Stimulated activated CD8-positive, alpha-beta memory T cell treated with anti-CD3 and anti-CD28 coated beads, Interleukin-7, amount 100 ng/mL, for 1 hour (primary cell): ENCODE measurements at places on chromosomes 3 and 15.

DNA sequence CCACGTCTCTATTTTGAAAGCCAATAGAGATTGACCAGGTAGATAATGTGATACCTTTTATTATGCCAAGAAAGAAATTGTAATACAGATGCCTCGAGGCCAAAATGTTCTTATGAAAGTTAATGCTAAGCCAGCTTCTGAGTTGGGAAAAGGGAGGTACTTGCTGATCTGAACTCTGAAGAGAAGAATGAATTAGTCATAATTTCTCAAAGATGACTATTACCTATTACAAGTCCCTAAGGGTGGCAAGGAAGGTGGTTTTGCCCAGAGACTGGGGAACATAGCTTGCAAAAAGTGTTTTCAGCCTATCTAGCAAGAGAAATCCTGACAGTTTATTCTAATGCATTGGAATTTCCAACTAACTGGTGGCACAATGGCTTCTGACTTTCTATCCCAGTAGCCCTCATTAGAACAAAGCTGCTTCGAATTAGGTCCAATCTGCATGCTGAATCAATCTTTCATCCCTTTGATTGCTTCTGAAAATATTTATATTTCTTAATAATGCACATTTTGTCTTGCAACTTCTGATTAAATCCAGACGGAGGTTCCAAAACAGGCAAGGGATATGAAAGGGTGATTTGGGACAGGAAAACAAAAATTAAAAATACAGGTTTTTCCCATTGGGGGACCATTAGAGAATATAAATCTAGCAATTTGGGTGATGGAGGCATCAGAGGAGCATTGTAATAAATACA is 17.7 kb upstream of the NR2F2 start:
- no peak for DNase-seq

- DNase-seq, result no peak
Measured at GRCh38 chr3:156655819-156656550, 18.4 kb upstream of the TIPARP start.

DNA sequence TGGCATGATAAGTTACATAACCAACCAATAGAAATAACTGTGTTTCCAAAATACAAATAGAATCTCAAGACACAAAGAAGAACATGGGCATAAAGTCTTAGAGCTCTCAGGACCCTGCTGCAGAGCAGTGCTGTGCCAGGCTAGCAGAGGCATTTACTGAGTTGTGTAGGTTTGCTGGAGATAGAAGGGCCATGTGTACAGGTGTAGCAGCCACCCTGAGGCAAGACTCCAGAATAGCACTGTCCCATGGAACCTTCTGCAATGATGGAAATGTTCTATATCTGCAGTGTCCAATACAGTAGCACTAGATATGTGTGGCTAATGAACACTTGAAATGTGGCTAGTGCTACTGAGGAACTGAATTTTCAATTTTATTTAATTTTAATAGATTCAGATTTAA is 267.0 kb upstream of the UMPS start:
- DNase-seq, result no peak

DNA sequence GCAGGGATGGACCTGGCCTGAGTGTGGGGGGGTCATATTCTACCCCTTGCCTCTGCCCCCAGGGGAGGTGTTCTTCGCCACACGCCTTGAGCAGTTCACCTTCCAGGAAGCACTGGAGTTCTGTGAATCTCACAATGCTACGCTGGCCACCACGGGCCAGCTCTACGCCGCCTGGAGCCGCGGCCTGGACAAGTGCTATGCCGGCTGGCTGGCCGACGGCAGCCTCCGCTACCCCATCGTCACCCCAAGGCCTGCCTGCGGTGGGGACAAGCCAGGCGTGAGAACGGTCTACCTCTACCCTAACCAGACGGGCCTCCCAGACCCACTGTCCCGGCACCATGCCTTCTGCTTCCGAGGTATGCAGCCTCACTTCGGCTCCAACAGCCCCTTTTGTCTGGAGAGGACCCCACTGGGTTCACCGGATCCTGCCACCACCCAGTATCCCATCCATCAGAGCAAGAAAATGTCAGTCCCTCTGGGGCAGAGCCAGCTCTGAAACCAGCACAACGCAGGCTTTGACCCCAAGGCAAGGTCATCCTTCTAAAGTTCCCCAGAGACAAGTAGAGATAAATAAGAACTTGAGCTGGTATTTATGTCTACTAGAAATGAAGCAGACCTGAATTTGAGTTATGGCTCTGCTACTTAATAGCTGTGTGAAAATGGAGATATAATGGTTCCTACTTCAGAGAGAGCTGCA is 45.8 kb downstream of the HAPLN3 start:
- no peak for DNase-seq

GRCh38 chr15:63365273-63365680 is 16.4 kb downstream of the CA12 start:
- DNase-seq, result no peak
